ENCODE measurements at places on chromosomes 12 and 14.

GRCh38 chr12:109294286-109294796 lies 14.7 kb downstream of the FOXN4 start:
- no peak for DNase-seq

DNA sequence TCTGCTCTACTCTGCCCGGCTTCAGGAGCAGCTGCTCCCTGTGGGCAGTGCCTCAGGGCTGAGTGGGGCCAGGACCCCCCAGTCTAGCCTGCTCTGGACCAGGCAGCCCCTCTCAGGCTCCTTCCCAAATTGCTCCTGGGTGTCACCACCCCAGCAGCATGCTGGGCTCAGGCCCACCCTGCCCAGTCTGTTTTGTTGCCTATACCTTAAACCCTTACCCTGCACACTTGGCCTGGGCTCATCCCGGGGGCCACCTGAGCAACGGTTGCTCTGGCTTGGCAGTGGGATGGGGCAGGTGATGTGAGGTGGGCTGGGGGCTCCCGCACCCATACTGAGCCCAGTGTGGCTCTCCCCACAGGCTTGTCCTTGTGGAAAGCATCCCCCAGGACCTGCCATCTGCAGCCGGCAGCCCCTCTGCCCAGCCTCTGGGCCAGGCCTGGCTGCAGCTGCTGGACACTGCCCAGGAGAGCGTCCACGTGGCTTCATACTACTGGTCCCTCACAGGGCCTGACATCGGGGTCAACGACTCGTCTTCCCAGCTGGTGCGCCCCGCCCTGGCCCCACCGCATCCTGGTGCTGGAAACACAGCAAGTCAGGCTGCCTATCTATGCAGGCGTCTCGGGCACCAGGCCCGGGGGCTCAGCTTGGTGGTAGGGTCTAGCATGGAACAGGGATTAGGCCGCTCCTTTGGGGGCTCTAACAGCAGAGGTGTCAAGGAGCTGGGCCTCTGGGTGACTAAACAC lies 3.9 kb downstream of the PLD4 start:
- no peak for DNase-seq

GRCh38 chr12:57985685-57986084 lies 44.3 kb downstream of the ATP23 start:
- no peak for DNase-seq

DNA sequence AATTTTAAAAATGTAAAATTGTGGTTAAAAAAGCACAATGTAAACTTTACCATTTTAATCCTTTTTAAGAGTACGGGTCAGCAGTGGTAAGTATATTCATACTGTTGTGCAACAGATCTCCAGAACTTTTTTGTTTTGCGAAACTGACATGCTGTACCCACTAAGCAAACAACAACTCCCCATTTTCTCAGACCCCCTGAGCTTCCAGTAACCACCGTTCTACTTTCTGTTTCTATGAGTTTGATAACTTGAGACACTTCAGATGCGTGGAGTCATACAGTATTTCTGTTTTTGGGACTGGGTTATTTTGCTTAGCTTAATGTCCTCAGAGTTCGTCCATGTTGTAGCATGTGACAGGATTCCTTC lies 38.0 kb downstream of the CHST11 start:
- DNase-seq = no peak

GRCh38 chr12:19483727-19484126 lies 44.4 kb downstream of the AEBP2 start:
- DNase-seq = no peak
